ENCODE measurements at places on chromosomes 1 and 21.

DNA sequence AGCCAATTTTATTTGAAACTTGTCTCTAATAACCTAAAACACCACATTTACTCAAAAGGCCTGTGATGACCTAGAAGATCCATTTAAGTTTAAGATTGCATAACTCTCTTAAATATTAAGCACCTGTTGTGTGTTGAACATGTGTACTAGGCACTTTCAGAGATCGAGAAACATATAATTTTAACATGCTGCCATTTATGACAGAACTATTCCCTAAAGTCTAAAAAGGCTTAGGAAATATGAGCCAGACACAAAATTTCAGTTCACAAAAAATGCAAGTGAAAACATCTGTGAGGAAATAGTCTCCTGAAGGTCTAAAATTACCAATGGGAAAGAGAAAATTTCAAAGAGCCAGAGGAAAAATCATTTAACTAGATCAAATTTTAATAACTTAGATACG, 37.7 kb downstream of the CEP170 start:
- no peak for DNase-seq

- no peak for DNase-seq
Measured at GRCh38 chr1:241848686-241849344, 811 bp downstream of the EXO1 start.

GRCh38 chr21:20329636-20330035, 668.6 kb upstream of the NCAM2 start:
- DNase-seq: no peak

DNA sequence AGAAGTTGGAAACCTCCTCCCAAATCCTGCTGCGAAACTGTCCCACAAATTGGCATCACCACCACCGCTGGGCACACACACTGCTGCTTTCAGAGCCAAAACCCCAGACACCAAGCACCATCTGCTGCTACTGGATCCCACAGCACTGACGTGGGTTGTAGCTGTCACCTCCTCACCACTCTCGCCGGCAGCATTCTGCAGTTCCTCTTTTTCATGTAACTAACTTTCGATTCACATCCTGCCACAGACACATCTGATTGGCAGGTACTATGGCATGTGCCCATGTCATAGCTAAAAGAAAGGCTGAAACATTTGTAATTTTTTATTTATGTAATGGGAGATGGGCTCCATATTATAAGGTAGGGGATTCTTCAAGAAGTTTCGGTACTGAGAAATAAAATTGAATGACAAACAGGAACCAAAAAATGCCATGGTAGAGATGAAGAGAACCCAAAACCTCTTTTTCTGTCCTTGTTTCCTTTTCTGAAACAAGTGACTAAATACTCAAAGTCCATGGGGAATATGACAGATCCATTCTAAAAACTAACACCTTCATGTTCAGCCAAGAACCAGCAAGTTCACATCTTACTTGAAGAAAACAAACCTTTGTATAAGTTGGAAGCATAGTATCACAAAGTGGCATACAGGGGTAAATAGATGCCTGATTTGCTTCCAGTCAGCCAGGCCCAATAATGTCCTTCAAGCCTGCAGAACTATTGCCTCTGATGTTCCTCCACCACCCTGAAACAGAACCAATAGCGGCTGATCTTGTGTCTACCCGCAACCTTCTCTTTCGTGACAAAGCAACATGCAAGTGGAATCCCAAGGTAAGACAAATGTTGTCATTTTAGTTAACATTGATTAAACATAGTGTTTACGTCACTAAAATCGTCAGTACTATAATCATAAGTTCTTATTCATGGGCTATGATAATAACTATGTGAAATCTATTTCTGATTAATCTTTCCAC, 26.6 kb upstream of the RGS13 start:
- no peak for DNase-seq

GRCh38 chr1:3031401-3032221, 10.3 kb downstream of the ACTRT2 start:
- no peak for DNase-seq

DNA sequence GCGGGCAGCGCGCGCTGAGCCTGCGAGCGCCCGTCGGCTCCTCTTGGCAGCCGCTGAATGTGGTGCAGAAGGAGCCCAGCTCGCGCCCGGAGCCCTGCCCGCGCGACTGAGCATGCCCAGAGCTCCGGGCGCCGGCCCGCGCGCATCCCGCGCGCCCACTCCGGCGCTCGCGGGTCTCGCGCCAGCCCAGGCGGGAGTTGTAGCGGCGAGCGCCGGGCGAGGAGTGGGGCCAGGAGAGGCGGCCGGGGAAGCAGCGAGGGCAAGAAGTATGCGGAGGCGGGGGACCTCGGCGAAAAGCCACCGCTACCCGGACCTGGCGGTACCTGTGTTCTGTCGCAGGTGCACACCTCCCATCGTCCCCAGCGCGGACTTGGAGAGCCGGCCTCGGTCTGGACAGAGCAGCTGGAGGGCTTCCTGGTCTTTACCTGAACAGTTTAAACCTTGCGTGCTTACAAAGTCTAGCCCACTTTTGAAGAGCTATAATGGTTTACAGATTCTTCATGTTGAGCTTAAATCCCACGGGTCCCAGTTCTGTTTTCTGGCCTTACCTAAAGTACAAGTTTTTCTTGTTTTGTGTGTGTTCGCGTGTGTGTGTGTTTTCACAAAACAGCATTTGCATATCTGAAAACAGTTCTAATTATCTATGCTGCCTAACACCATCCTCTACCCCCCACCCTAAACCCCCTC, at the start of gene DDAH1:
TSS of gene DDAH1 (minus strand) at position 61 of the 687 bp plus-strand sequence. CDS start 114 bp downstream, outside the sequence.
- peak; percentile 53 for DNase-seq

GRCh38 chr1:246329900-246330299, 177.2 kb downstream of the SMYD3 start:
- DNase-seq: no peak

- DNase-seq: no peak
Measured at GRCh38 chr1:56547977-56548376, 31.4 kb downstream of the PLPP3 start.

DNA sequence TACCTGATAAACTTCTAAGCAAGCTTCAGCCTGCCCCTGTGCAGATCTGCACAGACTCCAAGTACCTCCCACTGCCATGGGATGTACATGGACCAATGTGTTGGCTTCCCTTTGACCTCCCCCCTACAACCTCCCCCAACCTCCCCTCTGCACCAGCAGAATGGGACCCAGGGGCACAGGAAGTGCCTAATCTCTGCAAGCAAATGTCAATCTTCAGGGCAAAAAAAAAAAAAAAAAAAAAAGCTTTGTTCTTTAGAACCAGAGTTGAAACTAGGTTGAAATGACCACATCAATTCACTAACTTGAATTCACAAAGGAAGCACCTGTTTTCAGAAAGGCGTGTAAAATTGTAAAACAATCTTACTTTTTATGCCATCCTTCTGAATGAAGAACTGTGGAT, 53.9 kb upstream of the TIAM1 start:
- no peak for DNase-seq

DNA sequence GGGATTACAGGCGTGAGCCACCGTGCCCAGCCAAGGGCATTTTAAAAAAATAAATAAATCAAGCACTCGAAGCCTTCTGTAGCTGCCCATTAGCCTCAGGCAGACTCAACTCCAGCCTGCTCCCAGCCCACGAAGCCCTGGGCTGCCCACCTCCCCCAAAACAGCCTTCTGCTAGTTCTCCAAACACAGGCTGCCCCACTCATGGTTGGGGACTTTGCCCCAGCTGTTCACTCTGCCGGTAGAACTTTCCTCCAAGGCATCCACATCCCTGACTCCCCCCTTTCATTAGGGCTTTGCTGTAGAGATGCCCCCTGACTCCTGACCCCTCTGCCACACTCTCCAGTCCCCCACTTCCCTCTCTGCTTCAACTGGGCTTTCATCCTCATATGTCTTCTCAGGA, 29.7 kb upstream of the LAPTM5 start:
- no peak for DNase-seq

GRCh38 chr1:72230746-72231145, 51.6 kb downstream of the NEGR1 start:
- DNase-seq: peak; percentile 59

DNA sequence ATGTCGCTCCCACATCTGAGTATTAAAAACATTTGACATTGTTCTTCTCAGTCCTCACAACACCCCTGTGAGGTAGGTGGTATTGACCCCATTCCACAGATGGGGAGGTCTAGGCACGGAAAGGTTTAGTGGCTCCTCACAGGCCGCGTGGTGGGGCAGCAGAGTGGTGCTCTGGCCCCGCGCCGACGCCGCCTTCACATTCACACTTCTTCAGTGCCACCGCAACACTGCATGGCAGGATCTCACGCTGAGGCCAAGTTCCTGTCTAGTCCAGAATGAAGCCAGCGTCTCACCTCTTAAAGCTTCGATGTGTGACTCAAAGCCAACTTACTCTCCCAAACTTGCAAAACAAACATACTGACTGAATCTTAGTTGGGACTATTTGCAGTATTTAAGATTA, 12.1 kb downstream of the ICMT start:
- no peak for DNase-seq

GRCh38 chr1:92482665-92483609, 3.8 kb downstream of the GFI1 start:
- DNase-seq: no peak

GRCh38 chr1:67749844-67750690, 65.1 kb downstream of the GADD45A start:
- DNase-seq: peak; percentile 91

DNA sequence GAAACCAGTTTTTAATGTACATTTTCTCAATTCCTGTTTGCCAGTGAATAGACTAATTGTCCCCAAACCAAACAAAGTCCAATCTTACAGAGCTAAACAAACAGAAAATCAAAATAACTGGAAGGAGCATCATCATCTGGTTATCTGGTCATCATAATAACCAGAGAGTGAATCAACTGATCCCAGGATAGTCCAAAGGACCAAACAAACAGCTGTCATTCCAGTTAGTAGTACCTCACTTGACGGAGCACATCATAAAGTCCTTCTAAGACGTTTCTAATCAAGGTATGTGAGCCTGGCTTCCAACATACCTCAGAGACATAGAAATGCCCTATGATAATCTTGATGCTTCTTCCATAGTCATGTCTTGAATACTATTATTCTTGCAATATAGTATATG, 240.5 kb downstream of the LTN1 start:
- no peak for DNase-seq

DNA sequence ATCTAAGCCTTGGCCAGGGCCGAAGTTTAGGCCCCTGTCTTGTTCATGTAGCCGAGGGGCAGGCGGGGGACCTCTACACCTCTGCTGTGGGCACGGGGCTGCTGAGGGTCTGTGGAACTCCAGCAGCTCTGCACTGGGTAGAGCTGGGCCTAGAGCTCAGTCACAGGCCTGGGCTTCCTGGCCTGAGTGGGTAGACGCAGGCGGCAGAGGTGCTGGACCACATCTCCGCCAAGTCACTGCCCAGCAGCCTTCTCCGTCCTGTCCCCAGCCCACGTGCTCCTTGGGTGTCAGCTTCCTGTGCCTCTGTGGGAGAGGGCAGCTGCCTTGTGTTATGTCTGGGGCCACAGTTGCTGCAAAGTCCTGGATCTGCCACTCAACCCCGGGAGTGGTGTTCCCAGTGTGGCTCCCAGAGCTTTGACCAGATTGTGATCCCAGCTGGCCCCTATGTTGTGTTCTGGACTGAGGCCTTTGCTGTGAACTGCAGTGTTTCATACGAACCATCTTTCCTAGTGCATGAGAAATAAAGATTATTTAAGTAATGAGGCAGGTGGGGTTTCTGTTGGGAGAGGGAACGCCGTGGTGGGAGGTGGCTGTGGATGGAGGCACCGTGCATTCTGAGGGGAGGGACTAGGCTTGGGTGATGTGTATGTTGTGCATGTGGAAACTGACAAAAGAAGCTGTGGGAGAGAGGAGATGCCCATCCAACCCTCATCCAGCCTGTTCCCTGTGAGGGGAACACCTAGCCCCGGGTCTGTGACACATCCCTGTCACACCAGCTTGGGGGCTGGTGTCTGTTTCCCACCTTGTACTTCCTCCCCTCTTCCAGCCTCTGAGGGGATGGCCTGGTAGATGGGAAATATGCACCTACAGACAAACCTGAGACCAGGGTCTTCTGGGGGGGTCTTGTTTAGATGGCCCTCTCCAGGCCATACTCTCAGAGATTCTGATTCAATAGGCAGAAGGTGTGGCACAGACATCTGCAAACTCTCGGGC, 12.2 kb downstream of the AMPD2 start:
- DNase-seq: no peak

DNA sequence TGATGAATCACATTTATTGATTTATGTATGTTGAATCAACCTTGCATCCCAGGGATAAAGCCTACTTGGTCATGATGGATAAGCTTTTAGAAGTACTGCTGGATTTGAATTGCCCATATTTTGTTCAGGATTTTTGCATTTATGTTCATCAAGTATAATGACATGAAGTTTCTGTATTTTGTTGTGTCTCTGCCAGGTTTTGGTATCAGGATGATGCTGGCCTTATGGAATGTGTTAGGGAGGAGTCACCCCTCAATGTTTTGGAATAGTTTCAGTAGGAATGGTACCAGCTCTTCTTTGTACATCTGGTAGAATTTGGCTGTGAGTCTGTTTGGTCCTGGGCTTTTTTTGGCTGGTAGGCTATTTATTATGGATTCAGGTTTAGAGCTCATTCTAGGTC, 1643.1 kb upstream of the B3GALT2 start:
- peak; percentile 34 for DNase-seq

DNA sequence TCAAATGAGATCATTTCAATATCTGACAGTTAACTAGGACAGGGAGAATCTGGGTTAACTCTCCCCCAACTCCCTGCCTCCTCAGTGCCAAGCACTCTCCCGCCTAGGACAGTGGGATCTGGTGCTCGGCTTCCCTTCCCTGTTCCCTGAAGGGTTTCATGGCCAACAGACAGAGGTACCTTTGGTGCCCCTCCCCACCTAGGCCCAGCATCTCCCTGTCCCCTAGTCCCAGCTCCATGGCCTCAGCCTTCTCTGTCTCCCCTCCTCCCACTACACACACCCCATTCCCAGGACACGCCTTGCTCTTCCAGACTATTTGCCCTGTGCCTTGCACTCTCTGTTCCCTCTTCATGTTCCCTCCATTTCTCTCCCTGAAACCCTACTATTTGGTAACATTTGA, 77.1 kb downstream of the CD247 start:
- no peak for DNase-seq

DNA sequence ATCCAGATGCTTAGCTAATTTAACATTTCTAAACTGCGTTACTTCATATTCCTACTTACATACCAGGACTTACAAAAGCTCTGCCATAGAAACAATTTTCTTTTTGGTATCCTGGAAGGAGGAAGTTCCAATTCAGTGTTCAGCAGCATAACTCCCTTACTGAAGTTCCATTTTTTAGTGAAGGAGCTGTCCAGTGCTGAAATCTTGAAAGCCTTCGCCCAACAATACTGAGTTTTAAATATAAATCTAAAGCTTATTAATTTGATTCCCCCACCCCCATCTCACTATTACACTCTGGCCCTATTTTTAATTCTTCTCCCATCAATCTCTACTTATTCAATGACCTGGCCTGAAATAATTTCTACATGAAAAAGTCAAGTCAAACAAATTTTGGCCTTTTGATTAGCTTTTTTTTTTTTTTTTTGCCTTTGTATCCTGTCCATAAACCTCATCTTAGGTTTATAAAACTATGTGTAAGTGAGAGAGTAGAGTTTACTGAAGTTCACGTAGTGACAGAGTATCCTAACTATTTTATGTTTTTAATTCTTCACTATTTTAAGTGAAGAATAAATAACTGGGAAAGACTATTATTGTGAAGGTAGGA, 323.0 kb upstream of the PLD5 start:
- DNase-seq: no peak

All from fibroblast of upper back skin (primary cell).